HT1080 (cell line): ENCODE measurements at places on chromosomes 7 and 10.
A peak's percentile ranks its signal among the peaks of the same experiment; 100 is the strongest.

- DNase-seq, result peak; percentile 31
Observed at GRCh38 chr10:74822521-74823089, 3.8 kb upstream of the KAT6B start.

GRCh38 chr10:84012431-84012830 is 126.9 kb upstream of the GHITM start:
- DNase-seq, result no peak

GRCh38 chr10:99740933-99741559 is 9.0 kb downstream of the CUTC start:
- no peak for DNase-seq

- DNase-seq, result no peak
Observed at GRCh38 chr10:13759168-13759567, 172.4 kb downstream of the PRPF18 start.

- DNase-seq, result no peak
Observed at GRCh38 chr10:44697116-44697515, 214.0 kb upstream of the TMEM72 start.

DNA sequence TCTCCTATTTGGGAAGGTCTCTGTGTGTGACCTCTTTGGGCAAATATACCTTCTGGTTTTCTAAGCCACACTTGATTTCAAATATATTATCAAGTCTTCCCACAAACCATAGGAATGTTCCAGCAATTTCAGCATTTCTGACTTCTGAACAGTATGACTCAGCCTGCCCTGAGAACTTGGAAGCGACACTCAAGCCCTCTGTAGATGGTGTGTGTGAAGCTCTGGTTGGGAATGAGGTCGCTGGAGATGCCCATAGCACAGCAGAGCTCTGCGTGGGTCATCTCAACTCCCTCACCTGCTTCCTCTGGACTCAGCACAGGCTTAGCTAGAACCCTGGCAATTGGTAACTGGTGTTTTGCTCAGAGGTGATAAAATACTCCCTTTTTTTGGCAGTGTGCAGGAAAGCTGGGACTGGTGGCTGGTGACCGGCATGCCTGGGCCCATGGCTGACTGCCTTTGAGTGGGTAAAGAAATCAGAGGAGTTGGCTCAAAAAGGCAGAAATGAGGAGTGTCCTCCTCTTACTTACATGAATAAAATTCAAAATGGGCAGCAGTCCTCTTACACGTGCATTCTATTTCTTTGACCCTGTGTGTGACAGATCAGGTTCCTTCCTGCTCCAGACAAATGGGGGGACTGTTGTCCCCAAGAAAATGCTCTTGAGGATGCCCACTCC is 87.5 kb upstream of the NRP1 start:
- DNase-seq, result peak; percentile 89

- no peak for DNase-seq
Observed at GRCh38 chr10:76916536-76916935, 721.1 kb downstream of the KCNMA1 start.

GRCh38 chr7:69946901-69947300 is 348.6 kb downstream of the AUTS2 start:
- DNase-seq, result no peak

DNA sequence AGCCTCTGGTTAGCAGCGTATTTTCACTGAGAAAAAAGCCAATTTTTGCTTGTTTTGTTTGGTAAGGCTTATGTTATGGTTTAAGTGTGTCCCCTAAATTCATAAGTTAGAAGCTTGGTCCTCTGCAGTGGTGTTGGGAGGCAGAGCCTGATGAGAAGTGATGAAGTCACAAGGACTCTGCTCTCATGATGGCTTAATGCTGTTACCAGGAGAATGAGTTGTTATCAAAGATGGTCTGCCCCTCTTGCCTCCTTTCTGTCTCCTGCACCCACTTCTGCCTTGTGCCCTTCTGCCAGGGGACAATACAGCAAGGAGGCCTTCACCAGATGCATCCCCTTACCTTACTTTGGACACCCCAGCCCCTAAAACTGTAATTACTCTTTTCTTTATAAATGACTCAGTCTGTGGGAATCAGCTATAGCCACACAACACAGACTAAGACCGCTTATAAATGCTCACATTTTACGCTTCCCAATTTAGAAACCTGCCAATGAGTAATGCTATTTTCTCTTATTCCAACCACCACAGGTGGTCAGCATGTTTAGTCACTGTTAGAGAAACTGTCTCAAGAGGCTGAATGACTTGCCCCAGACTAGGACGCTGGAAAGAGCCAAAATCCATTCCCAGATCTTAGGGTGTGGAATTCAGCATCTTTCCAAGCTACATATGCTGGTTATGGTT is 6.1 kb upstream of the PKD1L1 start:
- DNase-seq, result peak; percentile 62

DNA sequence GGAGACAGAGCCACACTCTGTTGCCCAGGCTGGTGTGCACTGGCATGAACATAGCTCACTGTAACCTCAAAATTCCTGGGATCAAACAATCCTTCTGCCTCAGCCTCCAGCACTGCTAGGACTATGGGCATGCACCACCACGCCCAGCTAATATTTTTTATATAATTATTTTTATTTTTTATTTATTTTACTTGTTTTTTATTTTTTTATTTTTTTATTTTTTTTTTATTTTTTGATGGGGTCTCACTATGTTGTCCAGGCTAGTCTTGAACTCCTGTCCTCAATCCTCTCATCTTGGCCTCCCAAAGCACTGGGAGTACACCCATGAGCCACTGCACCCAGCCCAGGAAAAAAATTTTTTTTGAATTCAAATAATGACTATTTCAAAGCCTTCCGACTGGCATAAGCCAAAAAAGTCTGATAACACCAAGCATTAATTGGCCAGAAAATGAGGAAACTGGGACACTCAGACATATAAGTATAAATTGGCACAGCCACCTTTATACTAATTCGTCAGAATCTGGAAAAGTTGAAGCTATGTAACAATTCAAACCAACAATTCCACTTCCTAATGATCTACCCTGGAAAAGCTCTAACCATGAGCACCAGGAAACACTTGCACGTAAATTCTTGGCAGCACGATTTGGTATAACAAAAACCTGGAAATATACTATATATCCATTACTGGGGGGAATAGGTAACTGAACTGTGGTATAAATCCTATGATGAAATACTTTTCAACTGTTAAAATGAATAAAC is 6.3 kb downstream of the ZC3HAV1 start:
- no peak for DNase-seq

DNA sequence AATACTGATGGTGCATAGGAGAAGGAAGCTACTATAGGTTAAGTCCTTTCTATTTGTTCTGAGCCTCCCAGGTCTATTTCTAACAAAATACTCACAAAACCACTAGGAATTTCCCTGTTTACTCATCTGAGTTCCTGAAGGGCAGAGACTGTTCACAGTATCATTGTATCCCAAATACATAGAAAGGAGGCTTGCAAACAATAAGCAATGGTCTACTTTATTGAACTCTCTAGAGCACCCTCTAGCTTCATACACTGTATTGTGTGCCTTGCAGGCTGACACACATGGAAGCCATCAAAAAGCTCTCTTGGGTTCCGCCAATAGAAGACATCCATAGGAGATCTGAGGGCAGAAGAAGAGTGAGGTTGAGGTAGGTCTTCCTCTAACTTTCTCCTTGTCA is 826.1 kb downstream of the GRM8 start:
- no peak for DNase-seq

DNA sequence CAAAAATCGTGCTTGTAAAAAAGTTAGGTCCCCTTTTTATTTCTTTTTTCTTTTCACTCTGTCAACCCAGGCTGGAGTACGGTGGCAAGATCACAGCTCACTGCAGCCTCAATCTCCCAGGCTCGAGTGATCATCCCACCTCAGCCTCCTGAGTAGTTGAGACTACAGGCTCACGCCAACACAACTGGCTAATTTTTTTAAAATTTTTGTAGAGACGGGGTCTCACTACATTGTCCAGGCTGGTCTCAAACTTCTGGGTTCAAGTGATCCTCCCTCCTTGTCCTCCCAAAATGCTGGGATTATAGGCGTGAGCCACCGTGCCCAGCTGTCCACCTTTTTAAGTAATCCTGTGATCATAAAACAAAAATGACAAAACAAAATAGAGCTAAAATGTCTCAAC is 19.4 kb upstream of the ARHGAP12 start:
- DNase-seq, result no peak

DNA sequence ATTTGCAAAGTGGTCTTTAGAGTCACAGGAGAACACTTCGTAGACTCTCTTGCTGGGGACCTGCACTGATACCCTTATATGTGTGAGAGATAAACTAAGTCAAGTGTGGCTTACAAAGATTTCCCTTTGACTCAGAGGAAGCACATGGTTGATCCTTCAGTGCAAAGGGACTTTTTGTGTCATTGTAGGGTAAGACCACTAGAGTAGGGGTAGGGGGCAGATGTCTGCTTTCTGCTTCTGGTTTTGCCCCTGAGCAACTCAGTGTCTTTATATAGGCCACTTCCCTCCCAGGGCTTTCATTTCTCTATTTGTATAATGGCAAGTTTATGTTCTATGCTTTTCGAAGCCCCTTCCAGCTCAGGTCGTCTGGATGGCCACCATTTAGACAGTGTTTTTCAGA is 281.7 kb downstream of the SORCS3 start:
- DNase-seq, result no peak

DNA sequence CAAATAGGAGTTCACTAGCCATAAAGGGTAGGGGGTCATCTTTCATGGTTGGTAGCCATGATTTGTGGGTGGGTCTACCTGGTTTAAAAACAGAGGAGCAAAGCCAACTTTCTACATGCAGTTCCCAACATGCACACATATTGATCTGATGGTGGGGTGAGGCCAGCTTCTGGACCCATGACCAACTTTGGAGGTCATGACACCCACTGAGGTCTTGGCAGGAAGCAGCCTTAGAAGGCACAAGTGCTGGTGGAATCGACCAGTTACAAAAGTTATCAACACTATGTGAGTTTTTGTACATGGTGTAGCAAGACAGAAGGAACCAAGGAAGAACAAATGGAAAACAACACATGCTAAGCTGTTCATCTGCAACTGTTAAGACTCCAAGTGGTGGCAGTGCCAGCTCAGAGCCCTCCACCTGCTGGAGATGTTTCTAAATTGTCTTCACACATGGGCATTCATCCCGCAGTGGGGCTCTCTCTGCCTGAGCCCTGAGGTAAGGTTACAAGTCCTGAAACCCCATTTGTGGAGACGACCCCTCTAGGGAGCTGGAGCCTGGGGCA is 101.1 kb upstream of the TCF7L2 start:
- DNase-seq, result no peak

DNA sequence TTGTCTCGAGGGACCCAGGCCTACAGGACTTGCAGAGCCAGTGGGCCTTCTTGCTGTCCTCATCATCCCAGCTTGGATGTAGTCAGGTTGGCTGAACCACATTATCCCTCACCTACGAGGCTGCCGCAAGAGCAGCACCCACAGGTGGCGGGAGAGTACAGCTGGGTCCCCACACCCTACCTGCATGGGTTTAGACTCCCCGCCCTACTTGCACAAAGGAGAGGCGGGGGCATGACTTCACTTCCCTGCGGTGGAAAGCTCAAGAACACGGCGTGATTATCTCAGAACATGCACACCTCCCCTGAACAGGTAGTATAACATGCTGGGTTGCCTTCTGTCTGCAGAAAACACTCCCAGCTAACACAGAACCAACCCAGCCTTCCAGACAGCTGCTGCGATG is 57.5 kb downstream of the CTBP2 start:
- no peak for DNase-seq

DNA sequence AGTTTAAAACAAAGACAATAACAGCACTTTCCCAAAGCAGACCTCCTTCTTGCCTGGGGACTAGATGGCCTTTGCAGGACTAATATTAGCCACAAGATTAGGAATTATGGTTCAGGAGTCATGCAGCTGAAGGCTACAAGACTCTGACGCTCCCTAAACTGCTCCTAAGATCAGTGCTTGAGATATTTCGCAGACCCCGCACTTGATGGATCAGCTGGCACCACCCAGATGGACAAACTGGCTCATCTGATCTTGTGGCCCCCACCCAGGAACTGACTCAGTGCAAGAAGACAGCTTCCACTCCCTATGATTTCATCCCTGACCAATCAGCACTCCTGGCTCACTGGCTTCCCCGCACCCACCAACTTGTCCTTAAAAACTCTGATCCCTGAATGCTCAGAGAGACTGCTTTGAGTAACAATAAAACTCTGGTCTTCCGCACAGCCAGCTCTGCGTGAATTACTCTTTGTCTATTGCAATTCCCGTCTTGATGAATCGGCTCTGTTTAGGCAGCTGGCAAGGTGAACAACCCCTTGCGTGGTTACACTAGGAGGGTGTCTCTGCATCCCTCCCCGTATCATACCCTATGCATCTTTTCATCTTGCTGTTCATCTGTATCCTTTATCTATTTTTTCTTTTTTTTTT is 26.9 kb upstream of the NRBF2 start:
- peak; percentile 72 for DNase-seq

DNA sequence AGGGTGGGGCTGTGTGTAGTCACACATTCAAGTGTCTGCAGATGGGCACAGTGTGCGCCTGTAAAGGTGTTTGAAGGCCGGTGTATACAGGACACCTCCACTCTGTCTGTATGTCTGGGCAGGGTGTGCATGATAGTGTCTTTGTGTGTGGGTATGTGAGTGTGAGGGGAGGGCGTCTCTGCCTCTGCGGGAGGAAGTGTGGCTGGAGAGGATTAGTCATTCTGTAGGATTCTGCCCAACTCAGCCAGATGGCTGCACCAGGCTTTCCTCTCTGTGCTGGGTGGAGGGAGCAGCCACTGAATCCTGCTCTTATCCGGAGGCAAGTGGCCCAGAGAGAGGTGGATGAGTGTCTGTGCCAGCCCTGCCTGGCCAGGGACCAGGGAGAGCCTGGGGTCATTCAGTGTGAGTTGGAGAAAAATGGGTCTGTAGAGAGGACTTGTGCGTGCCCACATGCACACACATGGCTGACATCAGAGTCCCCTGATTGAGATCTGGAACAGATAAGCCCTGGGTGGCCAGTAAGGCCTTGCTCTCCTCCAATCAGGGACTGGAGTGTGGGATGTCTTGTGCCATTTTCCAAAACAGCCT is 1.7 kb downstream of the SFXN3 start:
- peak; percentile 94 for DNase-seq

DNA sequence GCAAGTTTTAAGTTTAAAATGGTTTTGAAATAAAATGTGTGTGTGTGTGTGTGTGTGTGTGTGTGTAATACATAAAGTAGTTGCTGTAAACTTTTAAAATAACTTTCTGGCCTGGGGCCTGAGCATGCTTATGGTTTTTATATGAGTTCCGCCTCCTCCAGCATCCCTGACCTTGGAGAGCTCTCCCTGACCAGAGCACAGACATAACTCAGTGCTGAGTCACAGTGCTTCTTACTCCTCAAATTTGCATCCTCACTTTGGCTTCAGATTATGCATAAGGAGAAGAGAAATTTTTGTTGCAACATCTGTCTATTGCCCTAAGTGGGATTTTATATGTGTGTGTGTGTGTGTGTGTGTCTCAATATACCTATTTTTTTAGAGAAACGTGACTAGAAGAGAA is 200.8 kb downstream of the ELMO1 start:
- peak; percentile 66 for DNase-seq

- no peak for DNase-seq
Observed at GRCh38 chr7:46393142-46393541, 472.1 kb upstream of the IGFBP3 start.

GRCh38 chr7:39609113-39609934 is 14.0 kb upstream of the RALA start:
- DNase-seq, result no peak

GRCh38 chr10:103983367-103983911 is 16.5 kb downstream of the SLK start:
- DNase-seq, result peak; percentile 48
